ENCODE measurements at places on chromosomes 5 and 9.

DNA sequence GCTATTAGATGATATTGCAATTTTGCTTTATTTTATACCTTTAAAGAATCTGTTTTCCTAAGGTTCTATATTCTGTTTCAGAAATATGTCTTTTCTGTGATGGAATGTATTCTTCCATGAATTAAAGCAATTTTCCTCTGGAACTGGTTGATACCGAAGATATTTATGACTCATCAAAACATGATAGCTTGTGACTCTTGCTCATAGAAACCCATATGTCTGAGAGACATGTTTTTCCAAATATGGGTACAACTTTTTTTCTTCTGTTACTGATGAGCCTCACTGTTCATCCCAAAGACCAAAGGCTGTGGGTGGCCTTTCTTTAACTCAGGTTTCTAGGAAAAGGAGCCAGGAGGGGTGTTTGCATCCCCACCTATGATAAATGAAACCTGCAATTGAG, 126.1 kb upstream of the PAPPA start:
- DNase-seq = no peak

DNA sequence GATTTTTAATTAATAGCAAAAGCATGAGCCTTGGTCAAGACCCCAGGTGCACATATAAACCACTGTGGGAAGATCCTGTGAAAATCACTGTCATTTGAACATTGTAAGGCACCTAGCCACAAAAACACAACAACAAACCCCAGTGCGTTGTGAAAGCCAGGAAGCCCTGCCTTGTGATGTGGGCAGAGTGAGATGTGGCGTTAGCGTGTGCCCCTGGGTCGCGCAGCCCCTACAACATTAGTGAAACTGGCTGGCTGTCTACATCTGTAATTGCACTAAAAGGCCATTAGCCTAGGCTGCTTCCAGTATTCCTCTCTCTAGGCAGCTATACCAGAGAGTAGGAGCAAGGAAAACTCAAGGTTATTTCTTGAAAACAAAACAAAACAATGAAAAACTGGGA, 21.1 kb upstream of the PDZD2 start:
- no peak for DNase-seq

DNA sequence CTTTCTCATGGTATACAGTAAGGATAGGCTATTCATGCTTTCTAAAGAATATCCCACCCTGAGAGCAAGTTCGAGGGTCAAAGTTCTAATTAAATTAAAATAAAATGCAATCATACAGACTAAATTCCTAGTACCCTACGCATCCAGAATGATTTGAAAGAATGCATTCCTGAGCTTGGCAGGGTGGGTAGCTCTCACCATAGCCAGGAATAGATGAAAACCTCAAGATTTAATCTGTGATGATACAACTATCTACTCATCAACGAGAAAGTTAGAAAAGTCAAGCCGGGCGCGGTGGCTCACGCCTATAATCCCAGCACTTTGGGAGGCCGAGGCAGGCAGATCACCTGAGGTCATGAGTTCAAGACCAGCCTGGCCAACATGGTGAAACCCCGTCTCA, 32.3 kb downstream of the SERINC5 start:
- DNase-seq = no peak

DNA sequence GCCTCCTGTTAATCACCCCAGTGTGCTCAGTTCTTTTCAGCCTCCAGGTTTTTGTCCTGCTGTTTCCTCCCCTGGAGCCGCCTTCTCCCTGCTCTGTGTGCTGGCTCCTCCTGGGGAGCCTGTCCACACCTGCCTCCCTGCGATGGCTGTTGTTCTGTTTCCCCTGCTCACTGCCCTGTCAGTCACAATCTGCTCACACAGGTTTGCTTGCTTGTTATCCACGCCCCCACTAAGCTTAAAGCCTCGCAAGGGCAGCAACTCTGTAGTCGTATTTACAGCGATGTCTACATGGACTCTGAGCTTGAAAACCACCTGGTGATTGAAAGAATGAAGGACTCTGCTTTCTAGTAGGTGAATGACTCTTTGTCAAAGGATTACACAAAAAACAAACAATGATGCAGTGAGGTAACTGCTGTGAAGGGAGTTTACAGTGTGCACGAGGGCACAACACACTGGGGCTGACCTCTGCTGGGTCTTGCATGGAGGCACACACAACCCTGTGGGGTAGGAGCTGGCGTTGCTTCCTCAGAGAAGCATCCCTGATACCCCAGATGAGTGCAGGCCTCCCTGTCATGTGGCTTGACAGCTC, 39.6 kb upstream of the TEX48 start:
- DNase-seq = no peak

GRCh38 chr5:148542812-148543211, 111.5 kb downstream of the HTR4 start:
- no peak for DNase-seq

DNA sequence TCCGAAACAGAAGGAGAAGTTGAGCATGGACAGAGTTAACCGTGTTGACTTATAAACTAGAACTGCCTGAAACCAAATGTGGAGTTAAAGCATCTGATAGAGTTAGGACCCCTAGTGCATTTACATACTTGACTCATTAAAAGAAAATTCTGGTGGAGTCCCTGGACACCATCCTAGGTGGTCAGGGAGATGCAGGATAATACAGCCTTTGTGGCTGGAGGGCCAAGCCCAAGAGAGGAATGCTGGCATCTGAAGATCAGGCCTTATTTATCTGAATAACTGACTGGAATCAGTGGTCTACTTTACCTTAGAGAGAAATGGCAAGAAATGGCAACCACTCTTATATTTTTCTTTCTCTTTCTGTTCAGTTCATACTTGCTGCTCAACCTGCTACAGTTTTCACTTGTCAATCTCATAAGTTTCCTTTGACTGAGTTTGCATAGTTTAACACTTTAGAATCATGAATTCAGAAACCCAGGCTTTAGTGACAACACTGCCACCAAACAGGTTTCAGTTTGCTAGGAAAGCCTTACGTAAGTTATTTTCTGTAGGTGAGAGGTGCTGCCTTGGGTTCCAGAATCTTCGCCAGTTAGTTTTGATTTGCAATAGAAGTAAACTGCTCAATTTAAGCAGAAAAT, 10.2 kb downstream of the CMYA5 start:
- no peak for DNase-seq

GRCh38 chr5:103539376-103540330, 22.9 kb downstream of the NUDT12 start:
- no peak for DNase-seq

- no peak for DNase-seq
These were observed 62.0 kb upstream of the UNC5A start for GRCh38 chr5:176748073-176748966.

- DNase-seq = no peak
These were observed 55.8 kb downstream of the NFIB start for GRCh38 chr9:14258156-14258555.
